ENCODE measurements at places on chromosomes 1 and 21. TPM values are rescaled to one million over a fixed set of nuclear protein-coding genes. Genes with fewer than 3 reads are reported as not detected.

Gene SLC25A24
- 11.0 TPM for total RNA-seq

Gene NEGR1
- 4.6 TPM for total RNA-seq

Gene G0S2
- total RNA-seq, result 29.1 TPM

DNA sequence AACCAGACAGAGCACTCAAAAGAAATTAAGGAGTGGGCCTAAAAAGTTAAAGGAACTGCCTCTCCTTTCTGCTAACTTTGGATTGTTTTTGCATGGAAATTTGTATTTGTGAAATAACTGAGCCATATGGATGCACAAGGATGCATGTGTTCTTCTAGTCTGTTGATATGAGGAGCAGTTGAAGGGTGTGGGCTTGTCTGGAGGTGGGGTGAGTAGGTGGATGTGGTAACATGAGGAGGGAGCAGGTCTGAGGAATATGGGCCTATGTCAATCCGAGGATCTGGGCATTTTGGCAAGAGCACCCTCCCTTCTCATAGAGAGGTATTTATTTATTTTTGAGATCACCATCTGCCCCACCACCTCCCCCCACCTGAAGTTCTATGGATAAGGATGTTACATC, 13.4 kb downstream of the CACNA1E start:
- no peak for DNase-seq
- no peak overlapping the region for H3K27ac ChIP-seq
- no peaks in the 10 kb centered on the region for H3K36me3 ChIP-seq
- no peaks in the 10 kb centered on the region for H3K4me1 ChIP-seq
- no peak overlapping the region for H3K4me3 ChIP-seq

- no peak overlapping the region for H3K4me3 ChIP-seq
- H3K4me1 ChIP-seq, result no peaks in the 10 kb centered on the region
- DNase-seq, result no peak
- H3K27me3 ChIP-seq, result no peaks in the 10 kb centered on the region
- H3K36me3 ChIP-seq, result no peaks in the 10 kb centered on the region
These were observed 8.0 kb upstream of the RGS13 start for GRCh38 chr1:192627901-192628300.

- H3K36me3 ChIP-seq, result no peaks in the 10 kb centered on the region
- no peak for DNase-seq
- H3K27me3 ChIP-seq, result peaks cover 5% of the 10 kb centered on the region
- no peaks in the 10 kb centered on the region for H3K4me1 ChIP-seq
- H3K4me3 ChIP-seq, result no peak overlapping the region
- H3K27ac ChIP-seq, result no peak overlapping the region
These were observed 72.5 kb downstream of the RUNX3 start for GRCh38 chr1:24857507-24858133.

DNA sequence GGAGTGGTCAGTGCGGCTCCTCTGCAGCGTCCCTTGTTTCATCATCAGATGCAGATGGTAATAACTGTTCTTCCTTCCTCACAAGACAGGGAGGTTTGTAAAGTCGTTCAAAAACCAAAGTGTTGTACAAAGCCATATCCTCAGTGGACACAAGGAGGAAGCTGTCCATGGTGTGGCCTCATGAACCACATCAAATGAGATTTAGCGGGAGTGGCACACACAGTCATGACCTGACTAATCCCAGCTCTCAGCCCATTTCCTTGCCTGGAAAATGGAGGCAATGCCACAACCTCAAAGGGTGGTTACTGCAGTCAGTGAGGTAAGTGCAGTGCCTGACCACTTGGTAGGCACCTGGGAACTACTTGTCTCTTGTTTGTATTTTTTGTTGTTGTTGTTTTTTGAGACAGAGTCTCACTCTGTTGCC, 13.4 kb downstream of the ENTREP3 start:
- no peak overlapping the region for H3K27ac ChIP-seq
- H3K4me3 ChIP-seq, result no peak overlapping the region

- H3K36me3 ChIP-seq, result no peaks in the 10 kb centered on the region
- no peak overlapping the region for H3K27ac ChIP-seq
- H3K27me3 ChIP-seq, result no peaks in the 10 kb centered on the region
- no peaks in the 10 kb centered on the region for H3K4me1 ChIP-seq
These were observed 304.8 kb downstream of the BRINP3 start for GRCh38 chr1:190172651-190173430.
